Thoracic aorta (tissue), 2 donors: ENCODE measurements at places on chromosomes 6 and 20. TPM values are rescaled to one million over a fixed set of nuclear protein-coding genes. Genes with fewer than 3 reads are reported as not detected.

DNA sequence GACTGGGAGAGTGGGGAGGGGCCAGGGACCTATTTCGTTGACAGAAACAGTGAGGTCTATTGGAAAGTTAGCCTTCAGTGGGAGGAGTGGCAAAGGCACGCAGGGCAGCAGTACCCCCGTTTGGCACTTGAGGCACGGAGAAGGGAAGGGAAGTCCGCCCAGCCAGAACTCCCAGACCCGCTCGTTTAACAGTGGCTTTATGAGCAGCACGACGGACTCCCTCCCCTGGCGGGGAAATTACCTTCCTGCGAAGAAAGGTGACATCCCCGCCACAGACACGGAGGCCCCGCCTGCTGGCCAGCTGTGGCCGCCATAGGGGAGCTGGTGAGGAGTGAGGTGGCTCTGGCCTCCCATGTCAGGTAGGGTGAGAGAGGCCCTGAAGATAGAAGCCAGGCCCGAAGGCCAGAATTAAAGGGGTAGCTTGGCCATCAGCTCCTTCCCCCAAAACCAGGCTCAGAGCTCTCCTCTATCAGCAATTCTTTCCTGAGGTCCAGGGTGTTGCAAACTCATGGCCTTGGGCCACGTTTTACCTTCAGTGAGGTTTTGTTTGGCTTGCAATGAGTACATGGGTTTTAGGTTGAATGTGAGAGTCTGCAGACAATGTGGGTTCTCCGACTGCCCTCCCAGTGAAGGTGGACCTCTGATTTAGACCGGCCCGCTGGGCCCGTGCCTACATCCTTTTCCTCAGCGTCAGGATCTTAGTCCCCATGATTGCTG, 123.7 kb downstream of the MRPL14 start:
- H3K36me3 ChIP-seq = no peaks in the 10 kb centered on the region
- H3K27me3 ChIP-seq = no peaks in the 10 kb centered on the region
- H3K4me3 ChIP-seq = peak overlapping the region; percentile 67
- DNase-seq = no peak
- no peaks in the 10 kb centered on the region for H3K4me1 ChIP-seq

The SPEF1 gene
- not detected for total RNA-seq

- DNase-seq = no peak
- no peaks in the 10 kb centered on the region for H3K27me3 ChIP-seq
- no peaks in the 10 kb centered on the region for H3K36me3 ChIP-seq
- no peak overlapping the region for H3K27ac ChIP-seq
Measured at GRCh38 chr6:134379599-134379998, 61.7 kb upstream of the SGK1 start.

GRCh38 chr6:111992851-111993250, 61.1 kb upstream of the CCN6 start:
- no peak for DNase-seq
- H3K27ac ChIP-seq = no peak overlapping the region
- H3K4me3 ChIP-seq = no peak overlapping the region
- no peaks in the 10 kb centered on the region for H3K27me3 ChIP-seq

The SYNGAP1 gene
- 16.2 TPM for total RNA-seq

GRCh38 chr6:137342607-137343190, 123.5 kb upstream of the IFNGR1 start:
- no peak overlapping the region for H3K27ac ChIP-seq
- H3K27me3 ChIP-seq = no peaks in the 10 kb centered on the region
- no peak for DNase-seq
- H3K4me1 ChIP-seq = no peaks in the 10 kb centered on the region
- H3K4me3 ChIP-seq = peak overlapping the region; percentile 48
- H3K36me3 ChIP-seq = no peaks in the 10 kb centered on the region

GRCh38 chr6:106046854-106047200, 39.3 kb upstream of the PRDM1 start:
- DNase-seq = no peak
- no peaks in the 10 kb centered on the region for H3K27me3 ChIP-seq
- H3K27ac ChIP-seq = no peak overlapping the region
- H3K36me3 ChIP-seq = no peaks in the 10 kb centered on the region
- no peaks in the 10 kb centered on the region for H3K4me1 ChIP-seq
- no peak overlapping the region for H3K4me3 ChIP-seq

DNA sequence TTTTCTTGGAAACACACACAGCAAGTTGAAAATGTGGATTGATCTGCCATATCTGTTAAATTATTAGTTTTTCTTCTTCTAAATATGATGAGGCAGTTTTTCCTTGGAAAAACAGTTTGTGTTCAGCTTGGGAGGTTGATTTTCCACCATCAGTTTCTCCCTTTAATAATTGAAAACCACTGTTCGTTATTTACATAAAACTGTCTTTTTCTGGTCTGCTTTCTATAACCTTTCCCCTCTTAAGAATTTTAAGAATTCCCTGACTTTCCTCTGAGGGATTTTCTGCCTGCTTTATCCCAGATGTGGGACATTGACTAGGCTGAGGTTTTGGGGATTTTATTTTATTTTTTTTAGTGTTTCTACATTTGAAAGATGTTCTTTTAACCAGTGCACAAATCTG, 27.2 kb downstream of the DSE start:
- no peaks in the 10 kb centered on the region for H3K27me3 ChIP-seq
- peak overlapping the region; percentile 39 for H3K4me3 ChIP-seq
- H3K4me1 ChIP-seq = peaks cover 42% of the 10 kb centered on the region
- H3K27ac ChIP-seq = peak overlapping the region; percentile 28

DNA sequence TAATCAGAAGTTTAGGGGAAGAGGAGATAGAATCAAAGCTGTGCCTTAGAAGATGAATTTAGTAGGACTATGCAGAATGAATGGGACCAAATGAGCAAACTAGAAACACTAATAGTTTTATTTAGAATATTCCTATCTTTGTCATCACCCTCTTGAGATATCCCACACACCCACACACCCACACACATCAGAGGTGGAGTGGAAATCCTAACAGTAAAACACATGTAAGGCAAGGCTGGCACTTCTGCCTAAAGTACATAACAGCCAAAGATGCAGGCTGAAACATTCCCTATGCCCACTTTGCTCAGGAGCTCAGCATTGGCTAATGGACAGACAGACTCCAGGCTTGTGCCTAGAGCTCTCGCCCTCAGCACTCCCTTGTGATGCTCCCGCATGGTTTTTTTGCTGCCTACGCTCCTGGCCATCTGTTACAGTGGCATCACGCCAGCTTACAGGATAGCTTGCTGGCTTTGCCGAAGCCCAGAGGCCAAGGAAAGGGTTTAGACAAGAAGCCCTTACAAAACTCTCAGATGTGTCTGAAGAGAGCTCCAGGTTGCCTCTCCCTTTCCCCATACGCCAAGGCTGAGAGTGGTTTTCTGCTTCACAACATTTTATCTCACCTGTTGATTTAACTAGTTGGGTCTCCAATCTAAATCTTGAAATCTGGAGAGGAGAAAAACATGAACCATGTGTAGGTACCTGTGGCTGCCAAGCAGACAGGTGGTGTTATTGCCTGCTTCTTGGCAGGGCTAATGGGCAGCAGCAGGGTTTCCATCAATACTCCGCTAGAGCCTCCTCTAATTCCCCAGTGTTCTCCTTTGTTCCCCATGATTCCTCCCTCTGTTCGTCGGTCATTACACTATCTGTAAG, 282.6 kb upstream of the ID4 start:
- no peak overlapping the region for H3K27ac ChIP-seq
- H3K4me1 ChIP-seq = no peaks in the 10 kb centered on the region
- DNase-seq = no peak
- no peak overlapping the region for H3K4me3 ChIP-seq
- H3K27me3 ChIP-seq = no peaks in the 10 kb centered on the region

The ZNF311 gene
- total RNA-seq = 0.35 TPM

GRCh38 chr6:89954721-89955148, 60.5 kb downstream of the GJA10 start:
- no peaks in the 10 kb centered on the region for H3K27me3 ChIP-seq
- no peak overlapping the region for H3K27ac ChIP-seq
- no peak for DNase-seq
- no peaks in the 10 kb centered on the region for H3K36me3 ChIP-seq

DNA sequence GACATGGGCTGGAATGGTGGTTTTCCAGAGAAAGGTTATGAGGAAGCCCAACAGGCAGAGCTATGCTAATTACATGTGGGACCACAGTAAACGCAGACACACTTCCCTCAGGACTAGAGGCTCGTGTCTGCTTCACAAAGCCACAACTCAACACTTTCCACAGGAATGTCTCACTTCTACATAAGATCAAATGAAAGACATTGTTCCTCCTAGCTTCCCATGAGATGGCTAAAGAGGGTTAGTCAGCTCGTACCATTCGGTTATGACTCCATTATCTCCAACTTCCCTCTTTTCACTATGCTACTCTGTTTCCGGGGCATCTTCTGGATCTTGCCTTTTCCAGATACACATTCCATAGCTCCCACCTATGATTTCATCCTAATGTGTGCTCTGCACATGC, 29.1 kb upstream of the ZC3H12D start:
- DNase-seq = no peak
- H3K36me3 ChIP-seq = no peaks in the 10 kb centered on the region
- H3K4me1 ChIP-seq = no peaks in the 10 kb centered on the region
- no peak overlapping the region for H3K27ac ChIP-seq
- no peak overlapping the region for H3K4me3 ChIP-seq
- no peaks in the 10 kb centered on the region for H3K27me3 ChIP-seq

DNA sequence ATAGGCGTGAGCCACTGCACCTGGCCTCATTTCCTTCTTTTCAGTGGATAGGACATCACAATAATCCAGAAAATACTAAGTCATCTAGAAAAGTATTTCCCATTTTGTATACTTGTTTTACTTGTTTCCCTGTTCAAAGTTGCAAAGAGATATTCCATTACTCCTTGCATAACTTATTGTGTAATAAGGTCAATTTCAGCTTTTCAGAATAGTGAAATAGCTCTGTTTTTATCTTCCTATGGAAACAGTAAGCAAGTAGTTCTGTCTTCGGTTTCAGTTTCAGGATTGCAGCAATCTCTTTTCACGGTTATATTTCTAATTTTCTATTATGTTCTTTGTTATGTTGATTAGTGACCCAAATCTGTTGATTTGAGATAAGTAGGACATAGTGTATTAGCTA, 6.0 kb downstream of the STX11 start:
- DNase-seq = no peak
- no peaks in the 10 kb centered on the region for H3K36me3 ChIP-seq
- H3K27me3 ChIP-seq = no peaks in the 10 kb centered on the region
- H3K4me3 ChIP-seq = no peak overlapping the region
- H3K4me1 ChIP-seq = peaks cover 13% of the 10 kb centered on the region
- no peak overlapping the region for H3K27ac ChIP-seq

DNA sequence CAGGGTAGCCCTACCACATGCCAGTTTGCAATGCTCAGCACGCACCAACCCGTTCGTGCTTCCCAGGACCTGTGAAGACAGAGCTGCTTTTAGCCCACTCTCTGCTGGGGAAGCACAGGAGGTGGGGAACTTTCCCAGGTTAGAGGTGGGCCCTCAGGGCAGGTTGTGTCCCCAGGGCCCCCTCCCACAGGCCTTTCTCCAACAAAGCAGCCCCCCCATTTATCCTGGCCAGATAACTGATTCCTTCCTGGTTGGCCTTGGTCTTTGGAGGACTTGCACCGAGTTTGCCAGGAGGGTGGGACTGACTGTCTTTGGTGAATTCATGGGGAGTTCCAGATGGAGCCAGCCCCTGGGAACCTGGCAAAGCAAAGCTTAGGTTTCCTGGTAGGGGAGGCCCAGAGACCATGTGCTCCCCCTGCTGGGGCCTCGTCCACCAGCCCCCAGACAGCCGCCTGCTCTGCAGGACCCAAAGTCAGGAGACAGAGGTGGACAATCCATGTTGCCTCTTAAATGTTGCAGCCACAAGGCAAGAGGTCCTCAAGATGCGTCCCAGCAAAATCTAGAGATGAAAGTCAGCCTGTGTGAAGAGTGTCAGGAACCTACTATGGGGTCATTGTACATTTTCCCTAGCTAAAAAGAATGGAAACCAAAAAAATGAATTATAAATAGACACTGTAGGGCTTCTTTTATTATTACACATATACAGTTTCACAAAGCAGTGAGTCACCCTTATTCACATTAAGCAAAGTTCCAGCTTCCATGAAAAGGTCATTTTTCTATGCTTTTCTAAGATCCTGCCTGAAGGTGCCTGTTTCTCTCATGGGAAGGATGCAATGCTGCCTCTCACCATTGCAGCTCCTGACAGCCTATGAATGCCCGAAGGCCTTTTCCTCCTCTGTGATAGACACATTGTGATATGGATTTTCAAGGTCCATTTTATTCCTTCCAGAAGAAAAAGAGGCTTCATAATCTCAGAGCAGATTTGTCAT, 497.8 kb downstream of the PREX1 start:
- H3K4me3 ChIP-seq = no peak overlapping the region
- no peaks in the 10 kb centered on the region for H3K27me3 ChIP-seq
- H3K36me3 ChIP-seq = no peaks in the 10 kb centered on the region
- H3K4me1 ChIP-seq = no peaks in the 10 kb centered on the region
- DNase-seq = no peak
- H3K27ac ChIP-seq = no peak overlapping the region

- H3K4me1 ChIP-seq = no peaks in the 10 kb centered on the region
- H3K27ac ChIP-seq = no peak overlapping the region
- no peaks in the 10 kb centered on the region for H3K36me3 ChIP-seq
- no peak for DNase-seq
Measured at GRCh38 chr6:168206661-168207274, 112.8 kb downstream of the DACT2 start.

- H3K4me1 ChIP-seq = no peaks in the 10 kb centered on the region
- no peak for DNase-seq
- H3K27me3 ChIP-seq = no peaks in the 10 kb centered on the region
- no peak overlapping the region for H3K27ac ChIP-seq
Measured at GRCh38 chr6:27650620-27651370, 177.9 kb upstream of the ZNF184 start.

DNA sequence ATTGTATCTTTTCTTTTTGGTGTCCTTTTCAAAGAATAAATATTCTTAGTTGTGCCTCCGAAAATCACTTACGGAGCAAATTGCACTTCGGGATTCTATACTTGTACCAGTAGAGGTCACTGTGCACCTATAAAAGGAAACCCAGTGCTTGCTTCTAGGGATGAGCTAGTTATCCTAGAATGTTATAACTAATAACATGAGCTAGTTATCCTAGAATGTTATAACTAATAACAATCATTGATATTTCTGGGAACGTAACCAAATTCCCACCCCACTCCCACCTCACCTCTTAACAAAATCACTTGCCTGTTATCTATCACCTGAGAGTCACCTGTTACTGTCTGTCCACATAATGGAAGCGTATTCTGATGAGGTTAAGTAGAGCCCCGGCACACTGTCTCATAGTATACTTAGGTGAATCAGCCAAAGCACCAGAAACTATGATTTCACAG, 126.9 kb upstream of the TIAM2 start:
- H3K4me1 ChIP-seq = peaks cover 5% of the 10 kb centered on the region
- H3K27me3 ChIP-seq = no peaks in the 10 kb centered on the region
- no peak overlapping the region for H3K4me3 ChIP-seq
- H3K36me3 ChIP-seq = no peaks in the 10 kb centered on the region

The IYD gene
- 0.27 TPM for total RNA-seq

- H3K36me3 ChIP-seq = no peaks in the 10 kb centered on the region
- H3K27me3 ChIP-seq = no peaks in the 10 kb centered on the region
- no peak overlapping the region for H3K4me3 ChIP-seq
- H3K4me1 ChIP-seq = no peaks in the 10 kb centered on the region
Measured at GRCh38 chr6:18016698-18017097, 29.3 kb upstream of the KIF13A start.
